Frontal cortex (tissue), 4 donors: ENCODE measurements at places on chromosomes 7 and 10.
A peak's percentile ranks its signal among the peaks of the same experiment; 100 is the strongest.

DNA sequence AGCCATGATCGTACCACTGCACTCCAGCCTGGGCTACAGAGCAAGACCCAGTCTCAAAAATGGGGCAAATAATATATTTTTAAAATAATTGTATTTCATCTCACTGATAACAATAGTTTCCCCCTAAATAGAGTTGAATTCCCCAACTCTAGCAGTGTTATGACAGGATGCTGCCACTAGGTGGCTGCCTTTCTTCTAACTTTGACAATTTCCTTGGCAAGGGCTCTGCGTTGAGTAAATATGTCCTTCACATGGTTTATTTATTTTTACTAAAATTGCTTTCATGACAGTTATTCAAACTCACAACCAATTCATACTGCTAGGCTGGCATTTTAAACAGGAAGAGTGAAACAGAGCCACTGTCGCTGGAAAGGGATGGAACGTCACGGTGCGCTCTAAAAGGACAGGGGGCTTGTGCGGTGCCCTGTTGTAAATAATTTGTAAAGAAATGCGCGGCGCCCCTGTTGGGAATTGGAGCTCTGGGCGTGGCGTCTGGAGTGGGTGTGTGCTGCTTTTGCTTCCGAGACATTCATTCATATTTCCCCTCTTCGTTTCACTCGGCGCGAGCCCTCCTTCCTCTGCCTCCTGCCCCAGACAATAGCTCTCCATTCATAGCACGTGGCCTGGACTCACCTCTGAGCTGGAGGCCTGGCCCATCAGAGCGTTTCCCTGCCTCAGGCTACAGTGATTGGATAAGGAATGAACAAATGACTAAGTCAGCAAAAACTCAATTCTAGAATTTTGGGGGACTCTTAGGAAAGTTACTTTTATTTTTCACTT lies 20.5 kb upstream of the PITRM1 start:
- peak; percentile 51 for DNase-seq

DNA sequence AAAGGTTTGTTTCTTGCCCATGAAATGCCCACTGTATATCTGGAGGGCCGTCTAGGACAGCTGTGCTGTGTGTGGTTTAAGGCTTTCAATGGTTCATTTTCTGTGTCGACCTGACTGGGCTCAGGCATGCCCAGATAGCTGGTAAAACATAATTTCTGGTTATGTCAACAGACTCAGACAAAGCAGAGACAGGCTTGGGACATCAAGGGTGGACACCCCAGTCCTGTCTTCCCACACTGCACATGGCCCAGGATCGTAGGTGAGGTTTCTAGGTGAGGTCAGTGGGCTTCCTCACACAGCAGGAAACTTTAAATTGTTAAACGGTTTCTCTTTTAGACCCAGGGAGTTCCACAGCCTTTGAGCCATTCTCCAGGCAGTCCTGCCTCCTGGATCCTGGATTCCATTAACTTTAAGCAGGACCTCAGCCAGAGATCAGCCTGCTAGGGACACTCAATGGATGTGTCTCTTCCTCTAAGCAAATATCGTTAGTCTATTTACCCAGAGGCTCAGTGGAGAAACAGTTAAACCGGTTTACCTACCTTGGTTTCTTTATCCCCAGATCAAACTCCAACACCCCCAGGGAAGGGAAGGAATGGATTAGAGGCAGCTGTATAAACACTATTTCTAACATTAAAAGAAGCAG lies 66.4 kb downstream of the ST8SIA6 start:
- DNase-seq = no peak

DNA sequence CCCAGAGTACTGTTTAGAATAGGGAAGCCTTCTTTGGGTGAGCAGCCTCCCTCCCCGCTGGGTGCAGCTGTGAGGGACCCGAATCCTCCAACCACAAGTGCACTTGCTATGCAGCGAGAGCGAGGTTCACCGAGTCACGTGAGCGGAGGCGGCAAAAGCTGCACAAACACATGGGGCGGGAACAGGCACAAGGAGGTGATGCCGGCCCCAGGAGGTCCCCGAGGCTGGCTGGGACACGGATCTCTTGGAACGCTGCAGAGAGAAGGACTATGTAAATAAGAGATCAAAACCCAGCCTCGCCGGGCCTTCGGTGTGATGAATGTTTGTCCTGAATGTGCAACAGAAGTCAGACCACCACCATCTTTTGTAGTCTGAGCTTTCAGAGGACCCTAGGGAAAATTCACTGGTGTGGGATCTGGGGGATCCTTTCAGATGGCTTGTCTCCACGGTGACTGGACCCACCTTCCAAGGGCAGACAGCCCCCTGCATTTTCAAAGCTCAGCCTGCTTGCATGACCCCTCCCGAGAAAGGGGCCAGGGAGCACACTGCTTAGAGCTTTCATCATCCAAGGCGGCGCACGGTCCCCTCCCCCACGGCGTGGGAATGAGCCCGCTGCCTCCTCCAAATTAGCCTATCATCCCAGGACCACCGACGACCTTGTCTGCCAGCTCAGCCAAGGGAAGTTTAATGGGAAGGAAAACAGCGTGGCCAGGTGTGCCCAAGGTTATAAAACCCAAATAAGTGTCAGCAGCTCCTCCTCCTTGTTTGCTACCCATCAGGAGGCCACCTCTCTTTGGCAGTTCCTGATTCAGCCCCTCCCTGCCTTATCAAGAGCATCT lies 327.7 kb downstream of the CXCL12 start:
- no peak for DNase-seq

DNA sequence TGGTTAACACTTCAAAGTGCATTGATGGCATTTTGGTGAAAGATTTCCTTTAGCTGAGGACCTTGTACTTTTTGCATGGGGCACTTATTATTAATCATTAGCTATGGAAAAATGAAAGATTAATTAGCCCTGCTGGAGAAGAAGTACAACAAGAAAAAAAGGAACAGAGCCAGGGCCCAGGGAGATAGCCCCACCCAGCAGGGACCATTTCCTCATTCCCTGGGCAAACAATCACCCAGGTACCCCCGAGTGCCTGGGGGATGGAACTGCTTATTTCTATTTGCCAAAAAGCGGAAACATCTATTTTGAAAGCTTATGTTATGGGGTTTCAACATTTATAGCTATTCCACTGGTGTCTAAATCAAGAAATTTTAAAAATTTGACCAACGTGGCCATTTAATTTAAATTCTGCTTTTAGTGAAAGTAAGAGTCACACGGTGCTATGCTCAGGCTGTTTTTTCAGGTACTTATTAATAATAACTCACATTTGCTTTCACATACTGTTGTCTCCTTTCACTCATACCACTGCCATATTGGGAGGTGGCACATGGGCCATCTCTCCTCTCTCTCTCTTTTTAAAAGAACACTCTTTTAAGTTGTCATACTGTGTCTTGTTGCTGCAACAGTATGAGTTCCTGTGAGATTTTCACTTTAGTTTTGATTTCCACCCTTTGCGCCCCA lies 143.6 kb upstream of the KIF5B start:
- DNase-seq = no peak

GRCh38 chr10:72417971-72418370 lies 63.3 kb upstream of the DNAJB12 start:
- no peak for DNase-seq

DNA sequence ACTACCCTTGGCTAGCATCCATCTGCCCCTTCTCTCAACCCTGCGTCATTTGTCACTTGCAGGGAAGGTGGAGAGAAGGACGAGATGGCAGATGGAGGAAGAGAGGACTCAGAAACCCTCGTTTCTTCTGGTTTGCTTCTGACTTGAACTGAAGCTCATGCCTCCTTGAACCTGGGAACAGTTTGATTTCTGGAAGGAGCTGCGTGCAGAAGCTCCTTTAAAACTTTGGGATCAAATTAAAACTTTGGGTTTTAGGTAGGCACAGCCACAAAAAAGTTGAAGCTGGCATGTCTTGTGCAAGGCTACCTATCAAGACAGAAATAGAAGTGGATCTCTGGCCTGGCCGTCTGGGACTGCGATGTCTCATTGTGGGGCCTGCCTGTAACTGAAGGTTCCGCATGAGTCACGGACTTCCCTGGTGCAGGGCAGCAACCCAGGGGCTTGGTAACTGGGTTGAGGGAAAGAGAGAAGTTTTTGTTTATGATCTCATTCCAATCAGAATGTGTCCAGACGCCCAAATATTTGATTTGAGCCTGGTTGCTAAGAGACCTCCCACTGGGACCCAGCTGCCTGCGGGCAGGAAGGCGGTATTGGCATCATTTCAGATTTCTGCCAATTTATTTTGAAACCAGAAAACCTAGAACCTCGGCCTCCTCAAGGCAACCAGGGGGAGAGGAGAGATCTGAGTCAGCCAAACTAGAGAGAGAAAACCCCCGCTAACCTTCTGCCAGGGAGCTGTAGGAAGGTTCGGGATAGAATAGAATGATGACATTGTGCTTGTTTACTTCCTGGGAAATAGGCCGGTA lies 15.8 kb upstream of the CAMK1D start:
- DNase-seq = peak; percentile 74

GRCh38 chr10:102738692-102739121 lies 5.0 kb upstream of the WBP1L start:
- DNase-seq = no peak

DNA sequence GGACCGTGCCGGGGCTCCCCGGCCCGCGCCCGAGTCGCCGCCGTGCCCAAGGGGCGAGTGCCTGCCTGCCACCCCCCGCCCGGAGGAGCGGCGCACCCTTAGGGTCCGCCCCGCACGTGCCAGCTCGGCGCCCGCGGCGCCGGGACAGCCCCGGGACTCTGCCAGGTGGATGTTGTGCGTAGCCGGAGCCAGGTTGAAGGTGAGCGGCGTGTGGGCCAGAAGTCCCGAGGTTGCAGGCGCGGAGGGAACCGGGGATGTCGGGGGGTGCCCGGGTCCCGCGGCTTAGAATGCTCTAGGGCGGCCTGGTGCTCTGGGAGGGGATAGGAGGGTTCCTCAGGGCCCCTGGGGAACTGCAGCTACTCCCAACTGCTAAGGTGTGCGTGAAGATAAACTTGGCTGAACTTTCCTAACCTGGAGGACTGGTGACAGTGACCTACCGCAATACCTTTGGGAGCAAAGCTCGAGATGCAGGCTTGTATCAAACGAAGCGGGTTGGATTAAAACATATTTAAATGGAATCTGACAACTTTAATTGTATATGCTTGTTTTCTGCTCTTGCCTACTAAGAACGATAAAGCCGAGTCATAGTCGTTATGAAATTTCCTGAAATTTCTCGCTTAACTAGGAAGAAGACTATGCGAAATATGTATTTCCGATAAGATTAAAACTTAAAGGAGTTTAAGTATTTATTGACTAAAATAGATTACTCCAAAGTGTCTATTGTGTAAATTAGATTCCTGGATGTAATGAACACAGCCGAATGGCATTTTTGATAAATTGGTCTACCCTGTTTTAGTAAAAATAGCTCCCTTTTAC lies at the start of gene CUX1:
Gene CUX1, plus strand, starts transcription at position 156 of the 816 bp plus-strand sequence. Its CDS starts 14 bp downstream, at position 170.
- no peak for DNase-seq

- DNase-seq = no peak
Observed at GRCh38 chr7:116434820-116435341, 64.7 kb upstream of the CAV2 start.

GRCh38 chr7:139361523-139361922 lies 1.8 kb downstream of the LUC7L2 start:
- DNase-seq = no peak

GRCh38 chr7:51451751-51452476 lies 135.3 kb upstream of the COBL start:
- DNase-seq = no peak

- no peak for DNase-seq
Observed at GRCh38 chr10:93193906-93194305, 120.2 kb downstream of the CYP26A1 start.
